ENCODE measurements at places on chromosomes 13 and 19.

- DNase-seq = no peak
Measured at GRCh38 chr19:49196527-49197240, 39.1 kb downstream of the TRPM4 start.

DNA sequence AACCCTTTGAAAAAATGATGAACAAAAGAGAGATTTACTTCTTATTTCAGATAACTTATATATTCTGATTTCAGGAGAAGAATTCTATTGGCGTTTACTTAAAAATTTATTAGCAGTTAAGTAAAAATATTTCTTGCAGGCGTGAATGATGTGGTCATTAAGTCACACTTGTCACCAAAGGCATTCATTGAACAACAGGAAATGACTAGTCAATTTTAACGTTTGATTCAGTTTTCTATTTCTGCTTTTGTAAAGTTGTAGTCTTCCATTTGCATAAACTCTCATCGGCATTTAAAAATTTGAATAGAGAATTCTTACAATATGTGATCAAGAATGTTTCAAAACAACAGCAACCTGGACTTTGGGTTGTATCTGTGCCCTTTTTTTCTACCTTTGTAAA, 83.4 kb downstream of the GPR12 start:
- no peak for DNase-seq

DNA sequence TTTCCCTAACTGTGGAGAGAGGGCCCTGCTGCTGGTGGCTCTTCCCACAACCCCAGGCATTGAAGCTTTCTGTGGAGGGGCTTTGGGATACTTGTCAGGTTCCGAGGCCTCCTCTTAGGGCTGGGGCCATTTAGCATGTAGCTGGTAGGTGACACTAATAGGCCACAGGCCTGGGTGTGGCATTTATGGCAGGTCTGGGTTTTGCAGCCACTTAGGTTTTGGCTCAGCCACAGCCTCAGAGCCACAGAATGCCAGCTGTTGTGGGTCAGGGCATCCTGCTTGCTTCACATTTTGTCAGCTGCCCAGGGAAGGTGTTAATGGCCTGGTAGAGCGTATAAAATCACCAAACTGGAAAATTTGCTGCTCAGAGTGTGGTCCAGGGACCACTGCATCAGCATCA, 15.7 kb downstream of the FAM124A start:
- no peak for DNase-seq

- DNase-seq = no peak
Measured at GRCh38 chr19:31500197-31500830, 151.1 kb upstream of the TSHZ3 start.

DNA sequence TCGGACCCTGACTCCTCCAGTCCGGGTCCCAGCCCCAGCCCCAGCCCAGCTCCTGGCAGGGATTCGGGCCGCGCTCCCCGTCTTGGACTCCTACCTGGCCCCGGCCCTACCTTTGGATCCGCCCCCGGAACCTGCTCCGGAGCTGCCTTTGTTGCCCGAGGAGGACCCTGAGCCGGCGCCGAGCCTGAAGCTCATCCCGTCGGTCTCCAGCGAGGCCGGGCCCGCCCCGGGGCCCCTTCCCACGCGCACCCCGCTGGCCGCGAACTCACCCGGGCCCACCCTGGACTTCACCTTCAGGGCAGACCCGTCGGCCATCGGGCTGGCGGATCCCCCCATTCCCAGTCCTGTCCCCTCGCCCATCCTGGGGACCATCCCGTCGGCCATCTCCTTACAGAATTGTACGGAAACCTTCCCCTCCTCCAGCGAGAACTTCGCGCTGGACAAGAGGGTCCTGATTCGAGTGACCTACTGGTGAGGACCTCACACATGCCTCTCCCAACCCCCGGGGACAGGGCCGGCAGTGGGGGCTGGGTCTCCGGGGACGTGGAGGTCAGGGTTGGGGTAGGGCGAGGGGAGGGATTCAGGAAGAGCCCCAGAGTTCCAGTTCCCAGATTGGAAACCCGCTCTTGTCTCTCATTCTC, 732 bp downstream of the SELENOV start:
- DNase-seq = no peak

DNA sequence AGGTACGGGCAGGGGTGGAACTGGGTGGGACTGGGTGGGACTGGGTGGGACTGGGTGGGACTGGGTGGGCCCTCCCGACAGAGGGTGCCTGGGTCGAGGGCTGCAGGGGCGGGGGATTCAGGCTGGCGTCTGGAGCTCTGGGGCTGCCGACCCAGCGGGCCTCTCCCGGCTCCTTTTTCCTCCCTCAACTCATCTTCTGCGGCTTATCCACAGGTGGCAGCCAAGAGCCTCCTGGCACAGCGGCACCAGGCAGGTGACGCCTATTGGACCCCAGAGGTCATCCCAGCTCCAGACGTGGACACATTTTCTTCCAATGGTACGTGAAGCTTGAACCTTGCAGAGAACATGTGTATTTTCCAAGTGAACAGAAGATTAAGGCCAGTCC, 533 bp downstream of the ZNF544 start:
- peak; percentile 40 for DNase-seq

- no peak for DNase-seq
Measured at GRCh38 chr13:107117327-107118012, 549.5 kb upstream of the ARGLU1 start.

DNA sequence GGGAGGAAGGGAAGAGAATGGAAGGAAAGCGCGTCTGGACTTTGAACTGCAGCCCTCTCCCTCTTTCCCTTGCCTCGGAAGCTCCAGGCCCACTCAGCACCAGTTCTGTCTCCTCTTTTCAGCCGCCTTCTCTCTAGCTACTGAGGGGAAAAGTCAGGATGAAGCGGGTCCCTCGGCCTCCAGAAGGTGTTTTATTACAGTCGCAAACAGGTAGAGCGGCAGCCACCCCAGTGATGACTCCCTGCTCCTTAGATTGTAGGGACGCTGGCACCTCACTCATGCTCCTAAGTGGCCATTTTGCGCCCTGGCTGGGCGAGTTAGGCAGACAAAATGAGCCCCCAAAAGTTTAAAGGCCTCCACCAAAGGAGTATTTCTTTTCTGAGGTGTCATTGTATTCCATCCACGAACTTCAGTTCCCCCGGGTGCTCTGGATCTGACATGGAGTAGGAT, 954 bp upstream of the STK24 start:
- DNase-seq = no peak

- no peak for DNase-seq
Measured at GRCh38 chr13:29892151-29892550, 41.7 kb upstream of the UBL3 start.

GRCh38 chr13:73075546-73075945, 16.7 kb downstream of the KLF5 start:
- no peak for DNase-seq

DNA sequence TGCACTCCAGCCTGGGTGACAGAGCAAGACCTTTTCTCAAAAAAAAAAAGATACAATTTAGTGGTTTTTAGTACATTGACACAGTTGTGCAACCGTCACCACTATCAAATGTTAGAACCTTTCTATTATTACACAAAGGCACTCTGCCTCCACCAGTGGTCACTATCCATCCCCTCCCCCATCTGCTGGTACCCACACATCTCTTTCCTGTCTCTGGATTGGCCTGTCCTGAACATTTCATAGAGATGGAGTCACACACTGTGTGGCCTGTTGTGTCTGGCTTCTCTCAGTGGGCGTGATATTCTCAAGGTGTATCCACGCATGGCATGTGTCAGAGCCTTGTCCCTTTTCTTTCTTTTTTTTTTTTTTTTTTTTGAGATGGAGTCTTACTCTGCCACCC, 11.2 kb downstream of the KDM4B start:
- no peak for DNase-seq

DNA sequence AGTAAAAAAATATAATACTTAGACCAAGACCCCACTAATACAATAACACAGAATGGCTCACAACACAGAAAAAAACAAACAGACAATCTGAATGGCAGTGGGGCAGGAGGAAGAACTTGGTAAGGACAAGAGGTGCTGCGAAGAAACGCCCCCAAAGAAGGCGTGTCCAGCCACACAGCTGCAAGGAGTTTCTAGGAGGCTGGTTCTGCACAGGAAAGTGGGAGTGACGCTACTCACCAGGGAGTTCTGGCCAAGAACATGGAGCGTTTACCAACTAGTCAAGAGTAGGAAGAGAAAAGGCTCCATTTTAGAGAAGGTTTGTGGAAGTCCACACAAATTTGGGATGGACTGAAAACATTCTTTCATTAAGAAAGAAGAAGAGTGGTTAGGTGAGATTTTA, 95.3 kb upstream of the SLC15A1 start:
- no peak for DNase-seq

- no peak for DNase-seq
Measured at GRCh38 chr13:36067746-36068381, 63.3 kb downstream of the DCLK1 start.

DNA sequence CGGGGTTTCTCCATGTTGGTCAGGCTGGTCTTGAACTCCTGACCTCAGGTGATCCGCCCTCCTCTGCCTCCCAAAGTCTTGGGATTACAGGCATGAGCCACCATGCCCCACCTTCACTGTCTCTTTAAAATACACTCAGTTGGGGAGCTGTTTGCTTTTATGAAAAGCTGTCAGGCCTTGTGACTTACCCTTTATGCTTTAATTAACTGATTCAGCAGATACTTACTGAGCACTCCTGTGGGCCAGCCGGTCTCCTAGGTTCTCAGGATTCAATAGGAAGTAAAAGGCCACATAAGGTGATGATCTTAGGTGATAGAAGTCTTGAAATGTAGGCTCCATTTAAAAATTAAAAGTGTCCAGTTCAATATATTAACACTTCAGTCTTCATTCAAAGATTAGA, 7.5 kb downstream of the UBAC2 start:
- DNase-seq = no peak

- DNase-seq = no peak
Measured at GRCh38 chr19:50481351-50482149, 4.9 kb upstream of the GARIN5A start.

DNA sequence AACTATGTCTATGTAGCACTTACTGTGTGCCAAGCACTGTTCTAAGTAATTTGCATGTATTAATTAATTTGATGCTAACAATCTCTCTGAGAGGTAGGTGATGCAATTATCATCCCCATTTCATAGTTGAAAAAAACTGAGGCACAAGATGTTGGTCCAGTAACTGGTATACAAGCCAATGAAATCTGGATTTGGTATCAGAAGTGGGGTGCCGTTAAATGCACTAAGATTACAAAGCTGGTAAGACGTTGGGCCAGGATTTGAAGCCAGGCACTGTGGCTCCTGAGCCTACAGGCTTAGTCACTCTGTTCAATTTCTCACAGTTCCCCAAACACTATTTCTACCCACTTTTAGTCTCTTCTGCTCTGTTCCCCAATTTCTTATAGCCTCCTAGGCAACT, 70.4 kb upstream of the CACNA1A start:
- no peak for DNase-seq

- no peak for DNase-seq
Measured at GRCh38 chr19:35337984-35338296, 9.0 kb downstream of the CD22 start.

DNA sequence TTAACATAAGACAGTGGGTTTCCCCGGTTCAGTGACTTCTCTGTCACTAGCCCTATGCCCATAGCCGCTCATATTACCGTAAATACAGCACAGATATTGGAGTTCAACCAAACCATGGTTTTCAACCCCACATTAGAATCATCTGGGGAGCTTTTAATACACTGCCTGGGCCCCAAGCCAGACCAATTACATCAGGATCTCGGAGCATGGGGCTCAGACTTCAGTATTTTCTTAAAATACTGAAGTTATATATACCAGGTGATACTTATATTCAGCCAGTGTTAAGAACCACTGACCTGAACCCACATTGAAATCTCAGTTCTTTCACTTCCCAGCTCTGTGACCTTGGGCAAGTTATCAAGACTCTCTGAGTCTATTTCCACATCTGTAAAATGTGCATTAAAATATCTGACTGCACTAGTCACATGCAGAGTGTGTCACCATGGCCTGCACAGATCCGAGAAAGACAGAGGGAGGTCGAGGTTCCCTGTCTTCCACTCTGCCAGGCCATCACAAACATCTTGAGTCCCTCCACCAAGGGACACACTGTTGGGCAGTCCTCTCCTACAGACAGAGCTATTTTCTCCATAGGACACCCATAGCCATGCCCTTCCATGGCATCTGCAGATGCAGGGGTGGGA, 32.2 kb upstream of the IPO5 start:
- DNase-seq = peak; percentile 43

- DNase-seq = no peak
Measured at GRCh38 chr13:110237875-110238817, 68.8 kb downstream of the COL4A1 start.

- no peak for DNase-seq
Measured at GRCh38 chr13:71864094-71864985, 2.7 kb downstream of the DACH1 start.

GRCh38 chr13:94706101-94706842, 6.1 kb downstream of the SOX21 start:
- no peak for DNase-seq

- no peak for DNase-seq
Measured at GRCh38 chr13:73580513-73581267, 521.9 kb downstream of the KLF5 start.

DNA sequence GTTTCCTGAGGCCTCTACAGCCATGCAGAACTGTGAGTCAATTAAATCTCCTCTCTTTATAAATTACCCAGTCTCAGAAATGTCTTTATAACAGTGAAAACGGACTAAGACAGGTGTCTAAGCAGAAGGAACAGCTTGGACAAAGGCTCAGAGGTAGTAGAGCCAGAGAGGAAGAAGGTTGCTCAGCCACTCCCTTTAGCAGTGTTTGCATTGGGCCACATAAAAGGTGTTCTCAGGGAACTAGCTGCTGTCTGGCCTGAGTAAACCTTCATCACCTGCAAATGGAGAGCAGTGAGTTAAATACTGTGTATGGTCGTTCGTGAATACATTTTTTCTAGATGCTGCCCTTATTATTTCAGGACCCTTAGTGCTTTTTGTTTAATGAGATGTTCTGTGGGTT, 383.4 kb downstream of the EFNB2 start:
- DNase-seq = no peak

DNA sequence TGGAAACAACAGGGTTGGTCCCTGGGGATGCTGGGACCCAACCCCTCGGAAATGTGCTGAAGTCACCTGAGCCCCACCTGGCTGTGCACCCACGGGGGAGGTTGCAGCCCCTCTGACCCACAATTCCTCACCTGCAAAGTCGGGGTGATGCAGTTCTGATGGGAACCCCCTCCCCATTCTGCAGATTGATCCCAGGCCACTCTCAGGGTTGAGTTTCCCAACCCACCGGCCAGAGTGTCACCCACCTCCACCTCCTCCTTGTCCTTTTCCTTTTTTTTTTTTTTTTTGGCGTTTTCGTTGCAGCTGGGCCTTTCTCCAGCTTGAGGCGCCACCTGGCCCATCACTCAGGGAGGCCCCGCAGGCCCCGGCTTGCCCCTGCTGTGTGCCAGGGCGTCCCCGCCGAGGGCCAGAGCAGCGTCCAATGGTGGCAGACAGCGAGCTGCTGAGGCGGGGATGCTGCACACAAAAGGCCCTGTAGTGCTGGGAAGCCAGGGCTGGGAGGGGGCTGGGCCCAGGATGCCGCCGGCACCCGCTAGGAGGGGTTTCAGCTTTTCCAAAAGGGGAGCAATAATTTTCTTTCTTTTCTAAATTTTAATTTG, 4.6 kb downstream of the PIK3R2 start:
- DNase-seq = no peak
